Esophagus squamous epithelium (tissue), 5 donors: ENCODE measurements at places on chromosomes 16 and 17. TPM values are rescaled to one million over a fixed set of nuclear protein-coding genes. Genes with fewer than 3 reads are reported as not detected.

Gene NACA2
- not detected for total RNA-seq

Gene USH1G
- 6.6 TPM for total RNA-seq

Gene SLFN12L
- 1.1 TPM for total RNA-seq

Gene IFT20
- 8.5 TPM for total RNA-seq

Gene PIEZO1
- total RNA-seq = 129 TPM

Gene GNG13
- total RNA-seq = not detected

Gene CCDC78
- under 0.01 TPM for total RNA-seq

Gene CARD14
- 13.0 TPM for total RNA-seq

GRCh38 chr17:82434216-82434565 lies 15.8 kb upstream of the OGFOD3 start:
- no peak for DNase-seq

DNA sequence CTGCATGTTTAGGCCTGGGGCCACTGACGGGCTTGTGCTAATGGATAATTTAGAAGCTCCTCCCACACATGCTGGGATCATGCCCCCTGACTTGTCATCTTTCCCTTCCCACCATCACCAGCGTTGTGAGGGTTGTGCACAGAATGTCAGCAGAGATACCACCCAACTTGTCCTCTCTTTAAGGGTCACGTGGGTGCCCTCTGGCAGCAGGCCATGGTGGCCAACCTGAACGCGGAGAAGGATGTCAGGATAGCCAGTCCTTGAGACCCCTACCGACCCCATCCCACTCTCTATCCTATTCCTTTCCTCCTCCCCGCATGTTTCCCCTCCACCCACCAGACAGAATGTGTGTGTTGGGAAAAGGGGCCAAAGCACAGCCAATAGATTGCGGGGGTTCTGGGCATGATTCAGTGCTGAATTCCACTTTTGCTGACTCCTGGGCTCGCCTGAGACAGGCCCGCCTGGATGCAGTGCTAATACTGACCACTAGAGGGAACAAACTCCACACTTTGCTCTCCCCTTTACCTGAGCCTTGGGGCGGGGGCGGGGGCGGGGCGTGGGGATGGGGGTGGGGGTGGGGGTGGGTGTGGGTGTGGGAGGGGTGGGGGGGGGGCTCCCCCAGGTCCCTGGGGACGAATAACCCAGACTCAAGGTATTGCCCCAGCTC lies at the start of gene GH2:
Gene GH2 (minus strand): TSS at position 10 of the 667 bp plus-strand sequence. CDS start 143 bp downstream, outside the sequence.
- no peak for DNase-seq

DNA sequence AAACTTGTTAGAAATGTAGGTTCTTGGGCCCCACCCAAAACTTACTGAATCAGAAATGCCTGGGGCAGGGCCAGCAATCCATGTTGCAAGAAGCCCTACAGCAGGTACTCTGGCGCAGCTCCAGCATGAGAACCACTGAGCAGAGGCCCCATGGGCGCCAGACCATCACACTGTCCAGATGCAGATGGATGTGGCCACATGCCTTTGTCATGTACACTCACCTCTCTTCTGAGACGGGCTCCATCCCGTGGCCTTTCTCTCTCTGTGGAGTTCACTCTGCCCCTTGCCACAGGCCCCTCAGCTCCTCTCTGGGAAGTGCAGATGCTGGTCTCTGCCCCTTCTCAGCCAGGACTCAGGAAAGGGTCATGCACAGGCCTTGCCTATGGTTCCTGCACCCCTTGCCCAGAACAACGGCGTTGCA lies 2.3 kb upstream of the CCNF start:
- DNase-seq = no peak

DNA sequence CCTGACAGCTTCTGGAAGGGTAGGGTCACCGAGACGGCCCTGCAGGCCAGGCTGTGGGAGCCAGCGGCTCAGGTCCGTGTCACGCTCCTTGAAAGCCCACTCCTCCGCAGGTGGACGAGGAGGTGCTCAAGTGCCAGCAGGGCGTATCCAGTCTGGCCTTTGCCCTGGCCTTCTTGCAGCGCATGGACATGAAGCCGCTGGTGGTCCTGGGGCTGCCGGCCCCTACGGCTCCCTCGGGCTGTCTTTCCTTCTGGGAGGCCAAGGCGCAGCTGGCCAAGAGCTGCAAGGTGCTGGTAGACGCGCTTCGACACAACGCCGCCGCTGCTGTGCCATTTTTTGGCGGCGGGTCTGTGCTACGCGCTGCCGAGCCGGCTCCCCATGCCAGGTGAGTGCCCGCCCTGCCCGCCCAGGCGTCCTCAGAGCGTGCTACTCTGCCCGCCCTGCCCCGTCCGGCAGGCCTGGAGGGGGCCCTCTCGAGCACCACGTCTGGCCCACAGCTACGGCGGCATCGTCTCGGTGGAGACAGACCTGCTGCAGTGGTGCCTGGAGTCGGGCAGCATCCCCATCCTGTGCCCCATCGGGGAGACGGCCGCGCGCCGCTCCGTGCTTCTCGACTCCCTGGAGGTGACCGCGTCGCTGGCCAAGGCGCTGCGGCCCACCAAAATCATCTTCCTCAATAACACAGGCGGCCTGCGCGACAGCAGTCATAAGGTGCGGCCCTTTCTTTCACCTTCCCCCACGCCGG lies 1.3 kb downstream of the NAGS start:
- DNase-seq = no peak

DNA sequence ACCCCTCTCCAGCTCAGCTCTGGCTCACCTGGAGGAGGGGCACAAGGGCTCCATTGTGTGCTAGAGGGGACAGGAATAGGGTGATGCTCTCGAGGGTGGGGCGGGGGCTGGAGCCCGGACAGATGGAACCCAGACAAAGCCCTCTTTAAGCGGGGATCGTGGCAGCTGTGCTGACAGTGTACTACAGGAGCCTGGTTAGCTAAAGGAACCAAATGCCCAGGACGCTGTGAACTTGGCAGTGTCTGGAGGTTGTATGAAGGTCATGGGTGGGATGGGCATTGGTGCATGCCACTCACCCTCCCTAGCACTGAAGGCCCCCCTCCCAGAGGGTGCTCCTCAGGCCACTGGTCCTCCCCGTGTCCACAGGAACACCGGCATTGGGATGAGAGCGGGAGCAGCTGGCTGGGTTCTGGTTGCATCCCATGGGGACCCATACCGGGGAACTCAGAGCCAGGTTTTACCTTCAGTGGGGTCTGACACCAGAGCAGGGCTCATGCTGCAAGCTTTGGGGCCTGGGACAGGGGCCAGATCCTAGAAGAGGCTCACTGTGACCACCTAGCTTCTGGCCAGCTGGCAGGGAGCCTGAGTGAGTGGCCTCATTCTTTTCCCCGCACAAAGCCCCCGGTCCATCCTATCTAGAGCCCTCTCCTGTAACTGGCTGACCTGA lies 11.9 kb downstream of the KIF19 start:
- no peak for DNase-seq

GRCh38 chr16:28863929-28864793 lies 518 bp downstream of the SH2B1 start:
- DNase-seq = no peak

DNA sequence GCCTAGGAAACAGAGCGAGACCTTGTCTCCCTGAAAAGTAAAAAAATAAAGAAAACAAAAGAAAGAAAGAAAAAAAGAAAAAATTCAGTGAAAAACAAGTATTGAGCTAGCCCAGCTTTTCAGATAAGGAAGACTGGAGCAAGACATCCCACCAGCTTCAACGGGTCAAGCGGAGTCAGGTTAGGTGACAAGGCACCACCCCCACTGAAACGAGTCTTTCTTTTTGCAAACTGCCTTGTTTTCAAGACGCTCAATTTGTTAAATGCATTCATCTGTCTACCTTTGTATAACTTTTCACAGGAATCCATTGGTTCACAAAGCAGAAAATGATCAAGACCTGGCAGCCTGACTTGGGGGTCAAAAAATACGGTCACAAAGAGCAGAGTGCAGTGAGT lies 10.7 kb upstream of the AXIN2 start:
- no peak for DNase-seq

DNA sequence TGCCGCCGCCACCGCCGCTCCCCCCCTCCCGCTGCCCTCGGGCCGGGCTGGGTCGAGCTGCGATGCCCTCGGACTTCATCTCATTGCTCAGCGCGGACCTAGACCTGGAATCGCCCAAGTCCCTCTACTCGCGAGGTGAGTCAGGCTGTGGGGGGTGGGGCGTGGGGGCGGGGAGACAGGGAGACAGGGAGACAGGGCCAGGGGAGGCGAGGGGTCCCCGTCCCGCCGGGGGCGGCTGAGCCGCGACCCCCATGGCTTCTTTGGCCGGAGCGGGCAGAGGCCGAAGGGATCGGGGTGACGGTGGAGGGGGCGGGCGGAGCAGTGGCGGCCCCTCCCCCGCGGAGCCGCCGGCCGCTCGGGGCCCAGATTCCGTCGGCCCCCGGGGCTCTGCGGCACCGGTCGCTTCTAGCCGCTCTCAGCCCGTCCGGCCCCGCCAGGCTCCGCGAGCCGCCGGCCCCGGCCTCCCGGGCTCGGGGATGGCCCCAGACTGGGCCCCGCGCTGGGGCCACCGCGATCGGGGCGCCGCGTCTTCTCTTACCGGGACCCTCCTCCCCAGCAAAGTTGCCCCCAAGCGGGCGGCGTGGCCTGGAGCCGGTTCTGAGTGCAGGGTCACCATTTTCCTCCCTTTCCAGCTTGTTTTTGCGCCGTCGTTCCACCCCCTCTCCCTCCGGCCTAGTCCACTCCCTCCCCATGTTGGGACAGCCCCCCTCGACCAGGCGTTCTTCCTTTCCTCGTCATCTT lies 644 bp downstream of the NFAT5 start:
- DNase-seq = no peak

- no peak for DNase-seq
These were observed 57.0 kb upstream of the CLEC19A start for GRCh38 chr16:19228575-19228974.

DNA sequence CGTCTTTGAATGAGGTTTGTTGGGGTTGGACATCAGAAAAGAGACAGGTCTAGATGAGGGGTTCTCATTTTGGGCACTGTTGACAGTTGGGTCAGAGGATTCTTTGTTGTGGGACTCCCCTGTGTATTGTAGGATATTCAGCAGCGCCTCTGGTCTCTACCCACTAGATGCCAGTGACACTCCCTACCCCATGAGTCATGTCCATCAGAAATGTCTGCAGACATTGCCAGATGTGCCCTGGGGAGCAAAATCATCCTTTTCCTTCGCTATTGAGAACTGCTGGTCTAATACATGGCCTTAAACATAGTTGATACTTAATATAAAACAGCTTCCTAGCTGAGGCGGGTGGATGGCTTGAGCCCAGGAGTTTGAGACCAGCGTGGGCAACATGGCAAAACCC lies 3.1 kb downstream of the ABAT start:
- no peak for DNase-seq

GRCh38 chr17:40564195-40564882 lies 933 bp downstream of the CCR7 start:
- no peak for DNase-seq

GRCh38 chr17:17570140-17570797 lies 21.2 kb downstream of the PEMT start:
- DNase-seq = no peak

DNA sequence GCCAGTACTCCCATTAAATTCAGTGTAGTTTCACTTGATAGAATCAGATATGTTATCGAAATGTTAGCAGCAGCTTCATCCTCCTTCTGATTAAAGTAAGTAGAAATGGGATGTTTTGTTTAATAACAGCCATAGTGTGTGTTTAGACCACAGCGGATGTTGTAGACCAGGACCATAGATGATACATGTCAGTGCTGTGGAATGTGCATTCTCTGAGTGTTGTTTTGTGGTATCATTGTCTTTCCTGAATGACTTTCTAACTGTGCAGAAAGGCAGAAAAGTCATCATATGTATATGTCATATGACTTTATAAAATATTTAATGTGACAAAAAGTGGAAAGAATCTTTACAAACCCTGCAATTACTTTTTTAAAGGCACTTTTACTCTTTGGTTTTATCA lies 55.6 kb downstream of the CYLD start:
- DNase-seq = no peak

DNA sequence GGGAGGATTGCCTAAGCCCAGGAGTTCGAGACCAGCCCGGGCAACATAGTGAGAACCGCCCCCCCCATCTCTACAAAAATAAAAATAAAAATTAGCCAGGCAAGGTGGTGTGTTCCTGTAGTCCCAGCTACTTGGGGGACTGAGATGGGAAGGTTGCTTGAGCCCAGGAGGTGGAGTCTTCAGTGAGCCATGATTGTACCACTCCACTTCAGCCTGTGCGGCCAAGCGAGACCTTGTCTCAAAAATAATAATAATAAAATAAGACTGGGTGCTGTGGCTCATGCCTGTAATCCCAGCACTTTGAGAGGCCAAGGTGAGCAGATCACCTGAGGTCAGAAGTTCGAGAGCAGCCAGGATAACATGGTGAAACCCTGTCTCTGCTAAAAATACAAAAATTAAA lies 11.5 kb downstream of the PDP2 start:
- no peak for DNase-seq

- DNase-seq = no peak
These were observed 56.8 kb downstream of the ZZEF1 start for GRCh38 chr17:4086041-4086483.

DNA sequence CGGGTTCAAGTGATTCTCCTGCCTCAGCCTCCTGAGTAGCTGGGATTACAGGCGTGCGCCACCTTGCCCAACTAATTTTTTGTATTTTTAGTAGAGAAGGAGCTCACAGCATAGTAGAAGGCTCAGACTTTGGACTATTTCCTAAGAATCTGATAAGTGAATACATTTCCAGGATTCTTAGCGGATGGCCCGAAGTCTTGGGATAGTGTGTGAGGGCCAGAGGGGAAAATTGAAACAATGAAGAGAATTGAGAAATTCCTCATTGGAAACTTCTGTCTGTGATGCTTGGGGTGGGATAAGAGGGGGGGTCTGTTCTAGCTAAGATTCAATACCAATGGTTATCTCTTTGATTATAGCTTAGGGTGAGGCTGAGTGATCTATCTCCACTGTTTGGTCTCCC lies 183.3 kb downstream of the MSI2 start:
- DNase-seq = no peak
